ENCODE measurements at places on chromosomes 11 and 22.

GRCh38 chr22:17119481-17120202 is 1.5 kb downstream of the TMEM121B start:
- peak; percentile 66 for DNase-seq

- DNase-seq = no peak
Measured at GRCh38 chr11:120925944-120926343, 98.0 kb upstream of the TBCEL start.

DNA sequence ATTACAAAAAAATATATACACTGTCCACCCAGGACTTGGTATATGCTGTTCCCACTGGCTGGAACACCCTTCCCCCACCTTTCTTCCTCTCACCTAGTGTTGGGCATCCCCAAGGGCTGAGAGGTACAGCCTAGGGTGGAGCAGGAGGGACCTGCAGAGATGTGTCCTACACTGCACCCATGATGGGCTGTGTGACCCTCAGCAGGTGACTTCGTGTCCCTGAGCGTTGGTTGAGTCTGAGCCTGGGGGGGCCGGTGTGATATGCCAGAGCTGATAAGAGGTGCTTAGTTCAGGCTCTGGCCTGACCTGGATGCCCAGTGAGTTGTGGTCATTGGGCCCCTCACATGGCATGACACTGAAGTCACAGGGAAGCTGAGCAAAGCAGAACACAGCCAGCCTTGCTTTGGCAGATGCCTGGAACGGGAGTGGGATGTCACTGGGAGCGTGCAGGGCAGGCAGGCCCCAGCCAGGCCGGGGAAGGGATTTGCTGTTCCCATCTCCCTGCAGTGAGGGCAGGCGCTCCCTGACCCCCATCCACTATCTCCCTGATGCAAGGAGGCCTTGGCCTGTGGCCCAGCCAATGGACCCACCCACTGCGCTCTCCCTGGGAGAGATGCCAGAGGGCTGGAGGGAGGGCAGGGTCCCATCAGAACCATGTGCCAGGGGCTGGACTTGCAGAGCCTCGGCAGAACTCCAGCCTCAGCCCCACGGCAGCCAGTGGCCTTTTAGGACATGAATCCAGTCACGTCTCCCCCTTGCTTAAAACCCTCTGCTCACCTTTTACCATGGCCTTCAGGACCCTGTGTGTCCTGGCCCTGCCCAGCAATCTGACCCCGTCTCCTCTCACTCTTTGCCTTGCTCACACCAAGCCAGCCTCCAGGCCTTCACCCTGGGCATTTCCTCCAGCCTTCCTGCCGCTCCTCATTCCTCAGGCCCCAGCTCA is 138.9 kb downstream of the MN1 start:
- DNase-seq = no peak

- DNase-seq = no peak
Measured at GRCh38 chr11:27381238-27381666, 18.2 kb upstream of the CCDC34 start.
